Effector CD8-positive, alpha-beta T cell (primary cell): ENCODE measurements at places on chromosomes 1 and 21.

- DNase-seq: no peak
These were observed 35.6 kb upstream of the PCBP3 start for GRCh38 chr21:45607909-45608295.

DNA sequence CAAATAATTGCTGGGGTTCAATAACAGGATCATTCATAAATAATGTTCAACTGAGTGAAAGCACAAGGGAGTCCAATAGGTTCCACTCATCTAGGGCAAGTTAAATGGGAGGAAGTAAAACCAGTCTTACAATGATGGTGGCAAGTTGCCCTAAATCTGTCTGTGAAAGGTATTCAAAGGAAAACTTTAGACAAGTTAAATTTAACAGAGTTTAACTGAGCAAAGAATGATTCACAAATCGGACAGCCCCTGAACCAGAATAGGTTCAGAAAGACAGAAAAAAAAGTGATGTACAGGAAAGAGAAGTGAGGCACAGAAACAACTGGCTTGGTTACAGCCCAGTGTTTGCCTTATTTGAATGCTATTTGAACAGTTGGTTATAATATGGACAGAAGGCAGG, 183.5 kb upstream of the ADGRL4 start:
- DNase-seq: no peak

- no peak for DNase-seq
These were observed 184.2 kb downstream of the SLC44A5 start for GRCh38 chr1:75426688-75427087.

DNA sequence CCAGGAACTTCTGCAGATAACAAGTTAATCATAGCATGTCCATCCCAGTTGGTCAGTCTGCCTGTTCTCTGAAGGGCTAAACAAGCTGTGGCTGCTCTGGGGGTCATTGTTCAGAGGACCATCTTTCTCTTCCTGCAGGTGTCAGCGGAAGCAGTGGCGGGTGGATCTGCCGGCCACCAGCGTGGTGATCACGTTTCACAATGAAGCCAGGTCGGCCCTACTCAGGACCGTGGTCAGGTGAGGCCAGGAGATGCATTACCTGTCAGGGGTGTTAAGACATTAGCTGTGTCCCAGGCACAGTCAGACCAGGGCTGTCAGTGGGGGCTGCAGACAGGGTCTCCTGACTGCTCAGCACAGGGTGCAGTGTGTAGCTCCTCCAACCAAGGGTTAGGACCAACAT, 168.8 kb downstream of the GALNT2 start:
- no peak for DNase-seq

DNA sequence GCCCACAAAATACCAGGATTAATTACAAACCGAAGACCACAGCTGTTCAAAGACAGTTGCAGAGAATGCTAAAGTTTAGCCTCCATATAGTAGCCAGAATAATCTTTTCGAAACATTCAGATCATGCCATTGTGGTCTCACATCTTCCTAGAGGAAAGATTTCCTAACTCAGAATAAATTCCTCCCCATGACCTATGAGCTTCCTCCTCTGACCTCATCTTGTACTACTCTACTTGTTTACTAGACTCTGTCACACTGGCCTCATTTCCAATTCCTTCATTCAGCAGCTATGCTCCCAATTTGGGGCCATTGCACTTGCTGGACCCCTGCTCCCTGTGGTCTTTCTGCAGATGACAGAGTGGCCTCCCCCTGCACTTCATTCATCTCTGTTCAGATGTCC, 71.8 kb upstream of the LRRC53 start:
- DNase-seq: no peak

DNA sequence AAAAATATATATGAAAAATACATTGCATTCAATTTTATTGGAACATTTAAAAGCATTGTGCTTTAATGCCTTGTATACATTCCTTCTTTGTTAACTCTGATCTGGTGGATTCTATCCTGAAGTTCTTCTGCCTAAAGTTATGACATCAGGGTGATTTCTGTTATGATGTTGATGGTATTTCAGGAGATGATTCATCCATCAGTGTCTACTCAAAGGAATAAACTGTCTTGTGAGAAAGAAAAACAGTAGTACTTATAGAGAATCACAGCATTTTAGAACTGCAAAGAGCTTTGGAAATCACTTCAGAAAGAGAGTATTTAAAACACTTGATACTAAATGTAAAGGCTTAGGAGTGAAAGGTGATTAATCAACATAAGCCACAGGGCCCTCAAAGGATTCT, 155.7 kb downstream of the PTPRC start:
- DNase-seq: no peak
